ENCODE measurements at places on chromosomes 5 and 9.
A peak's percentile ranks its signal among the peaks of the same experiment; 100 is the strongest.

- DNase-seq, result peak; percentile 48
Measured at GRCh38 chr5:140672455-140673186, 755 bp downstream of the DND1 start.

GRCh38 chr5:4130819-4131218 is 535.2 kb downstream of the IRX1 start:
- no peak for DNase-seq

- DNase-seq, result no peak
Measured at GRCh38 chr5:181243018-181243563, 615 bp downstream of the RACK1 start.

GRCh38 chr9:36288070-36288469 is 29.8 kb upstream of the GNE start:
- no peak for DNase-seq

GRCh38 chr5:154345255-154345952 is 100.4 kb upstream of the SAP30L start:
- DNase-seq, result no peak

DNA sequence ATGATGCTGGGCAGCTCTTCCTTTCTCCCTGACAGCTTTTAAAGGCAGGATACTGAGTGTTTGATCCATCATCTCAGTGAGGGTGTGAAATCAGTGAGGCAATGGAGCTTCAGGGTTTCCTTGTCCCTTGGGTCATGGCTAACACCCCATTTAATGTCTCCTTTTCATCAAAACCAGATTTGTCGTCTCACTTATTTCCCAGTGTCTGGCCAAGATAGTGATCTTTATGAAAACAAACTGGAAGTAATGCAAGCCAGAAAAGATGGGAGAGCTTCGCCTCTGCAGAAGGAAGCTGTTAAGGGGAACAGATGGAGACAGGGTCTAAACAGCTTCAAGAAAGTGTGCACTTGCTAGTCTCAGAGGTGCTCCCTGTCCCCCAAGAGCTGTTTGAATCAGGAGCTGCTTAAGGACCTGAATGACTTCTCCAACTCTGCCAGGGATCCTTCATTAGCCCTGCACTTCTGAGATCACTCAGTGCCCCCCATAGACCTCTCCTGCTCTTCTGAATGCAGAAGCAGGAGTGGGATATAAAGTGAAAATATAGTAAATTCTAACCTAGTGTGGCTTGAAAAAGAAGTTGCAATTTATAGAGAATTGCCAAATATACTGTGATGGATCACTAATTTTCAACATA is 96.1 kb downstream of the F2RL2 start:
- peak; percentile 54 for DNase-seq

DNA sequence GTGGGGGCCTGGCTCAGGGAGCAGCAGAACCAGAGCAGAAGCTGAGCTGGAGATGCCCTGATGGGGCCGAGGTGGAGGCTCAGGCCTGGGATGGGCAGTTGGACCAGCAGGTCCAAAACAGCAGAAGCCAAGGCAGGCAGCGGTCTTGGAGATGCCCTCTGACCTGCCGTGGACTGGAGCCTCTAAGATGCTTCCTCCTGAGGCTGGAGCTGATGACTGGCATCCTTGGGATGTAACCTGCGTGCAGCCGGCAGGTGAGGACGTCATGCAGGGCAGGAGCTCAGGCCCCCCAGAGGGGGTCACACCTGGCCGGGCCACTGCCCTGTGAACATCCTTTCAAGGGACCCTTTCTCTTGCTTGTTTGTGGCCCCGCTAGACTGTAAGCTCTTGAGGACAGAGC is 162.0 kb downstream of the RGS3 start:
- no peak for DNase-seq

DNA sequence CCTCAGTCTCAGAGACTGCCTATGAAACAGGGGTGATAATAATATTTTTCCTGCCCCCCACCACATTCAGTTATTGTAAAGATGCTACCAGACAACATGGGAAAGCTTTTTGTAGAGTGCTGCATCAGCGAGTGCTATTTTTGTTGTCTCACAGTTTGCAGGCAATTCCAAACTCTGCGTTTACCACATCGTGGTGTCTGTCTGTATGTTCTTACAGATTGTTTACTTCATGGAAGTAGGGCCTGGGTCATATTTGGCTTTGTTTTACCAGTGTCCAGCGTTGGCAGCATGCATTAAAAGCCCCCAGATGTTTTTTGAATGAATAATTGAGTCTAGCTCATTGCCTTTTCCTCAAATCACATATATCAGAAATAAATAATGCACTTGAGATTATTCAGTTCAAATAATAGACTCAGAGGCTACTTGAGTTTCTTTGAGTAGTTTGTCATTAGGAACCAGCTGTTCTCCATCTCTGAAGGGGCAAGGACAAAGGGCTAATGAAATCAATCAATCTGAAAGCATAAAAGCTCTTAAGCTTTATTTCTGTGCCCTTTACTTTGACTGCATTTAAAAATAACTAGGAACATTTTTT is 243.7 kb downstream of the CWC27 start:
- DNase-seq, result peak; percentile 27
